ENCODE measurements at places on chromosomes 3 and 15.

GRCh38 chr3:73036694-73037591 lies 24.5 kb upstream of the EBLN2 start:
- peak; percentile 65 for DNase-seq

GRCh38 chr3:35291471-35292236 lies 347.7 kb upstream of the ARPP21 start:
- no peak for DNase-seq

DNA sequence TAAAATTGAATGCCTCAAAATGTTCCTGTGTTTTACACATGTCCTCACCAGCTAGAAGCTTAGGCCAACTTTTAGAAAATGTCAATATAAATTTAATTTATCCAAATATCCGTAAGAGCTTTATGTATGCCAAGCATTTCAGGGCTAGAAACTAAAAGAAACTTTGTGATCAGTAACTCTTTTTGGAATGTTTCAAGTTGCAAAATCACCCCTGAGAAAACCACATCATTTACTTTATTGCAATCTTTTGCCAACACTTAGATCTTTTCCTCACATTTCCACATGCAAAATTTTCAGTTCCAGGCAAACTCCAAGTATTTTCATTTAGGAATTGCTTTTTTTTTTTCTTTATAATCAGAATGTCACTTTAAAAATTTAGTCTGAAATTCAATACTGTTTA lies 20.1 kb upstream of the IGF1R start:
- DNase-seq: peak; percentile 57

- no peak for DNase-seq
Measured at GRCh38 chr15:101318147-101318819, 23.2 kb upstream of the SNRPA1 start.

GRCh38 chr15:80326270-80326669 lies 74.3 kb upstream of the CTXND1 start:
- DNase-seq: no peak

- no peak for DNase-seq
Measured at GRCh38 chr3:128392818-128393544, 73.7 kb downstream of the DNAJB8 start.

DNA sequence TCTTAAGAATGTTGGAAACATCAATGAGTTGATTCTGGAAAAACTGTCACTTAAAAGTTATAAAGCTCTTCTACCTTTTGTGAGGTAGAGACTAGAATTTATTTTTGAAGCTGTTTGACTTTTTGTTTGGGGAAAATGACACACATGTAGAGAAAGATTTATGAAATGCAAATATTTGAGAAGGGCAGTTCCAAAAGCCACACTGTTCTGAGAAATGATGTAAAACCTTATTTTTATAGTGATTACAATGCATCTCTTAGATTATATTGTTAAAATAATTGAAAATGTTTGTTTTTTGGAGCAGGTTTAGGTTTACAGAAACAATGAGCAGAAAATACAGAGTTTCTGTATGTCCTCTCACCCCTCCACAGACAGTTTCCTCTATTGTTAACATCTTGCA lies 116.1 kb upstream of the CMC1 start:
- DNase-seq: no peak

DNA sequence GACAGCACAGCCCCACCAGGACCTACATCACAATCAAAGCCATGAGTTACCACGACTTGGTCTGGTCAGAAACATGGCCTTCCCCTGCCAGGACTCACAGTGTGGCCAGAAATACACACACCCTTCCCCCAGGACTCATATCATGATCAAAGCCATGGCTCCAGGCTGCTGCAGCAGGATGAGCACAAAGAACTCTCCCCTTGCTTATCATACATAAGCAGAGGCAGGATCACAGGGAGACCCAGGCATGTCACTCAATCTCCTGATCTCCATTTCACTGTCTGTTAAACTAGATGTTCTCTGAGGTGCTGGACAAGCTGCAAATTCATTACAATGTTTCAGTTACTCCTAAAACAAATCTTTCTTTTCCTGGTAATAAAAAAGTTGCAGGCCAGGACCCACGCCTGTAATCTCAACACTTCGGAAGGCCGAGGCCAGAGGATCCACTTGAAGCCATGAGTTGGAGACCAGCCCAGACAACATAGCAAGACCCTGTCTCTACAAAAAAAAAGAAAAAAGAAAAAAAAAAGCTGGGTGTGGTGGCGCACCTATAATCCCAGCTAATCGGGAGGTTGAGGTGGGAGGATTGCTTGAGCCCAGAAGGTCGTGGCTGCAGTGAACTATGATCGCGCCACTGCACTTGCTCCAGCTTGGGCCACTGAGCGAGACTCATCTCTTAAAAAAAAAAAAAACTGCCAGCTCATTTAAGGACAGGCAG lies 1.2 kb downstream of the PFKFB4 start:
- DNase-seq: no peak

- DNase-seq: no peak
Measured at GRCh38 chr3:40602778-40603385, 78.1 kb downstream of the ZNF621 start.

DNA sequence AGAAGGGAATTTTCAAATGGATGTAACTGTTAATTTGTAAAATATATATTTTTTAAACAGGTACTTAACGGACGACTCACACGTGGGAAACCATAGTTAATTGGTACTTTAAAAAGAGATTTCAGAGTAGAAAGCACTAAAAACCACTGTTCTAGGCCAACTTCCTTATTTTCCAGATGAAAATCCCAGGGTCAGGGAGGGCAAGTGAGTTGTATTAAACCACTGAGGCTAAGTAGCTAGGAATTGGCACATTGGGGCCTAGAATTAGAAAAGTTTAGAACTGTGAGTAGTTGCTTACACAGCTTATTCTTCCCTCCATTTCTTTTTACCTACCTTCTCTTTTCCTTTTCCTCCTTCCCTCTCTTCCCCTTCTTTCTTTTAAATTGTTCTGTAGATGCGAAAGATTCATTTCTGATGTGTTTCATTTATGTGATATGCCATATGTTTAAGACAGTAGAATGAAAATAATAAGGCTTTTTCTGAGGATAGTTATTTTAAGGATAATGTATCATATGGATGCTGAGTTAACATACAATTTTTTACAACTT lies 4.1 kb upstream of the UTS2B start:
- no peak for DNase-seq

DNA sequence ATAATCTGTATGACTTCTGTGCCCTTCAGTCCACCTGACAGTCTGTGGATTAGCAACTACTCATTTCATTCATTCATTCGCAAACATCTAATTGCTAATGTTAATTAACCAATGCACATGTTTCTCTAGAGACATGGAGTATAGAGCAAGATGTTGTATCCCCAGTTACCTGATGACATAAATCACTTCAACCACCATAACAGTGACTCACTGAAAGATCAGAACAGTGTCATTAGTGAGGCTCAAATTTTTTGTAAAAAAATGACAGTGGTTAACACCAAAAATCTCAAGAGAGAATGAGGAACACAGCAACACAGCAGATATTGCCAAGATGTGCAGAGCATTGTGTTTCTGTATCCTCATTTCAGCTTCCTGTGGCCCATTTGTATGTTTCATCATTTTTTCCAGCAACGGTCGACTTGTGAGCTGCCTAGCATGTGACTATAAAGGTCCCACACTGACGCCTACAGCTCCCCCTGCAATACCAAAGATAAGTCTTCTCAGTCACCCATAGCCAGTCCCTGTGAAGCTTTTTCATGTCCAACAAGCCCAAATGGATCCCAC lies 3.7 kb upstream of the PLD1 start:
- no peak for DNase-seq

DNA sequence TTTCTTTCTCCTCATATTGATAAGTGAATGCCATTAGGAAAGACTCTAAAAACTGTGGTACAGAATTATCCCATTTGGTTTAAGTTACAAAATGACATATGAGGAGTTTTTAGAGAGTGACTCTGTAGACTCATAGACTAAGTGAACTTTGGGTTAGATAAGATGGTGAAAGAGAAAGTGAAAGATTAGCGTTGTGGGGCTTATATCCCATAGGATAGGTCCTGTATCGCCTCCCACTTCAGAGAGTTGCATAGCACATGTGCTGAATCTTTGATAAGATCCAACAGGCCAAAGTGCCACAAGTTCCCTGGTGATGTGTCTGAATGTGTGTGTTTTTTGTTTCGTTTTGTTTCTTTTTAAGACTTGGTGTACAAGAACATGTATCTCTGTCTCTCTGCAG lies 666.9 kb downstream of the MECOM start:
- no peak for DNase-seq

GRCh38 chr3:152620395-152620794 lies 214.5 kb upstream of the P2RY1 start:
- DNase-seq: no peak

DNA sequence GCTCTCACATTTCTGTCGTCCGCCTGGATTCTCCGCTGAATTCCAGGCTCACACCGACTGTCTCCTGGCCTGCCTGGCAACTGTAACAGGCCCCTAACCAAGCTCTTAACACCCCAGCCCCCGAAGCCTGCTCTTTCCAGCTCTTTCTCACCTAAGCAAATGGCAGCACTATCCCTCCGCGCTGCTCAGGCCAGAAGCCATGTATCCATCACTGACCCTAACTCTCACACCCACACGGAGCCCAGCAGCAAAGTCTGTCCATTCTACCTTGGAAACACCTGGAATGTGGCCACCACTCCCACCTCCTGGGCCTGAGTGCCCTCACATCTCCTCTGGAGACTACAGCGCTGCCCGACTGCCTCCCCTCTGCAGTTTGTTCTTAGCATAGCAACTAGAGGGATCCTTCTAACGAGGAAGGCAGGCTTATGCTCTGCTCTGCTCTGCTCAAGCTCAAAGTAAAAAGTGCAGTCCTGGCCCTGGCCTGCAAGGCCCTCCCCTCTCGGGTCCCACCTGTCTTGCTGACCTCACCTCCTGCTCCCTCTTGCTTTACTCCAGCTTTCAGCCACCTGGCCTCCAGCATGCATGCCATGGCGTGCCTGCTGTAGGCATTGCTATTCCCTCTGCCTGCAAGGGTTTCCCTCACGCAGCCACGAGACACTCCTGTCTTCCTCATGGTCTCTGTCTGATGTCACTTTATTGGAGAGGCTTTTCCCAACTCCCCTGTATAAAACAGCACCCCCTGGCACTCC lies 27.2 kb downstream of the FEM1B start:
- DNase-seq: no peak

DNA sequence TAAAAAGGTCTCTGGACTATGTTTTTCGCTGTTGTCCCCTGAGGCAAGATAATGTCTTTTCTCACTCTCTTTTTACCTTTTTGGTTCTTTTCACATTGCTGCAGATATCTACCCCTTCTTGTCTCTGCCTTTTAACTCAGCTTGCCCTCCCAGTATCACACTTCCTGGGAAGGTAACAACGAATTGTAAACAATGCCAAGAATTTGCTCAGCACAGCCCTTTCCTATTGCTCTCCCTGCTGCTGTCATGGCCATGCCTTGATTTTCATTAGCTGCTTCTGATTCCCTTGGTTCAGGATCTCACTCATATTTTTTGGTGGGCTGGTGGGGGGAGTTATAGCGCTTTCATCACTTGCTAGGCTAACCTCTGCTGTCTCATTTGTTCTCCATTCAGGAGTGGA lies 123.1 kb upstream of the DPH6 start:
- DNase-seq: no peak

DNA sequence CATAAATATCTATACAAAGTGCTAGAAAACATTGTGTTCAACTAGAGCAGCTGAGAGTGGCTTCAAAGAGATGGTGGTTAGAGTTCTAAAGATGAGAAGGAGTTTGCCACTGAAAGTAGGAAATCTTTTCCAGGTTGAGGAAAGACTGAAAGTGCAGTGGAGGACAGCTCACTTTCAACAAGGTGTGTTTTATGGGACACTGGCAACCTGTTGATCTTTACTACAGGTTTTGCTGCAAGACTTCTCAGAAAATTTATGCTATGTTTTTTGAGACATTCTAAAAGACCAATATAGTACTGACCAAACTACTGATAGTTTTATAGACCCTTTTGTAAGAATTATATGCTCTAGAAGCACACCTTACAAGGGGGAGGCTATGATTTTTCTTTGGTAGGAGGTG lies 3.8 kb downstream of the CHRNA7 start:
- no peak for DNase-seq

- peak; percentile 88 for DNase-seq
Measured at GRCh38 chr3:54999159-54999558, 71.3 kb upstream of the LRTM1 start.

GRCh38 chr3:97971679-97972567 lies at the start of gene RIOX2:
TSS of gene RIOX2 (minus strand) at chr3:97972431. CDS start at chr3:97967593, 4,838 bp downstream.
- DNase-seq: peak; percentile 78

- peak; percentile 53 for DNase-seq
Measured at GRCh38 chr3:11350374-11350773, 78.2 kb downstream of the ATG7 start.

- DNase-seq: peak; percentile 63
Measured at GRCh38 chr3:150544041-150544440, 2.3 kb downstream of the SERP1 start.

DNA sequence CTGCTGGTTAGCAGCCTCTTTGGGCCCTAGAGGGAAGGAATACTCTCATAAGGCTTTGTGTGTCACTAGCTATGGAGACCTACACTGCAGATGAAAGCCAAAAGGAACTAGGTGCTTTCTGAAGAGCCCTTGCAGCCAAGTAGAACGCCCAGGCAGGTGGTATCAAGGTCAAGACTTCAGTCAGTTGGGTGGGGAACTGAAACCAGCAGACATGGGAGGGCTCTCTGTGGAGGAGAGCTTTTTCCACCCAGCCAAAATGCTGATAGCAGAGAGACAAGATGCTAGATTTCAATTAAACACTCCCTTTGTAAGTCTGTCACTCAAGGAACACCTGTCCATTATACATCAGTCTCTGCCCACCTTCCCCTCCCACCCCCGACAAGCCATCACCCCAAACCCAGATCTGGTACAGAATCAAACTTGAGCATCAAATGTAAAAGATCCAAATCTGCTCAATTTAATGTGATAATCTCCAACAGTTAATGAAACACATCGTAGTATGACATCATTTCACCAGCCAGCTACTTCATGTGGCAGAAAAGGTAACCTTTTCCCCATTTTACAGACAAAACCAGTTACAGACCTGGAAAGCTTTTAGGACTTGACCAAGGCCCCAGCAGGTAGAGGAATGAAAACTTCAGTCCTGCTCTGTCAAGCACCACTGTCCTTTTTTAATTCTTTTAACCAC lies 14.6 kb downstream of the MRPS25 start:
- no peak for DNase-seq

- no peak for DNase-seq
Measured at GRCh38 chr3:149023951-149024350, 32.6 kb downstream of the GYG1 start.

GRCh38 chr3:123084738-123085237 lies 18.0 kb downstream of the PDIA5 start:
- DNase-seq: peak; percentile 58

Data from iris pigment epithelial cell (primary cell).